Activated T-cell treated with anti-CD3 and anti-CD28 coated beads, Interleukin-2, amount 50 U/mL, for 4 hours (primary cell): ENCODE measurements at places on chromosomes 2 and 18. TPM values are rescaled to one million over a fixed set of nuclear protein-coding genes. Genes with fewer than 3 reads are reported as not detected.

ITPRIPL1 gene
- total RNA-seq, result 31.6 TPM

PPP1R7 gene
- total RNA-seq, result 73.7 TPM

ZNF513 gene
- total RNA-seq, result 11.0 TPM

LBH gene
- 119 TPM for total RNA-seq

PAX3 gene
- total RNA-seq, result not detected

CCBE1 gene
- total RNA-seq, result not detected

ALPI gene
- not detected for total RNA-seq

MLPH gene
- 0.47 TPM for total RNA-seq

EVA1A gene
- total RNA-seq, result not detected

FAM124B gene
- not detected for total RNA-seq

SERPINB2 gene
- 0.78 TPM for total RNA-seq

BOLL gene
- not detected for total RNA-seq

GTF3C2 gene
- total RNA-seq, result 102 TPM

ANKRD12 gene
- 49.7 TPM for total RNA-seq

ELOA2 gene
- not detected for total RNA-seq

PLGLB1 gene
- 1.1 TPM for total RNA-seq

FEV gene
- total RNA-seq, result not detected

WNT6 gene
- not detected for total RNA-seq

LTBP1 gene
- total RNA-seq, result 0.22 TPM

RPE gene
- 47.5 TPM for total RNA-seq

CFAP221 gene
- total RNA-seq, result not detected

RAB17 gene
- total RNA-seq, result not detected

INHBB gene
- total RNA-seq, result 0.16 TPM

HTRA2 gene
- total RNA-seq, result 46.2 TPM

TTN gene
- 0.78 TPM for total RNA-seq

KIAA2012 gene
- total RNA-seq, result not detected

LYG2 gene
- not detected for total RNA-seq

IKZF2 gene
- total RNA-seq, result 8.0 TPM

SS18 gene
- 56.7 TPM for total RNA-seq

EMILIN1 gene
- total RNA-seq, result 1.3 TPM

UGT1A6 gene
- total RNA-seq, result not detected

RNU2-63P gene
- total RNA-seq, result 27.8 TPM

LBX2 gene
- total RNA-seq, result 0.24 TPM

ZNF521 gene
- 0.33 TPM for total RNA-seq

CCDC74A gene
- 1.0 TPM for total RNA-seq

PFN4 gene
- total RNA-seq, result not detected

TACR1 gene
- total RNA-seq, result not detected

ALLC gene
- not detected for total RNA-seq

SP9 gene
- total RNA-seq, result not detected

LDLRAD4 gene
- total RNA-seq, result 20.4 TPM

EFR3B gene
- total RNA-seq, result 0.54 TPM

TOGARAM2 gene
- total RNA-seq, result 7.6 TPM

SEPTIN2 gene
- total RNA-seq, result 189 TPM

SERPINE2 gene
- 15.9 TPM for total RNA-seq

GPR17 gene
- not detected for total RNA-seq

CCL20 gene
- 105 TPM for total RNA-seq

R3HDM1 gene
- total RNA-seq, result 51.5 TPM

NCKAP1 gene
- total RNA-seq, result 13.0 TPM

IL1RL2 gene
- 0.29 TPM for total RNA-seq
